Suppressor macrophage treated with lipopolysaccharide for 1 hour (primary cell): ENCODE measurements at places on chromosomes 7 and 10.

DNA sequence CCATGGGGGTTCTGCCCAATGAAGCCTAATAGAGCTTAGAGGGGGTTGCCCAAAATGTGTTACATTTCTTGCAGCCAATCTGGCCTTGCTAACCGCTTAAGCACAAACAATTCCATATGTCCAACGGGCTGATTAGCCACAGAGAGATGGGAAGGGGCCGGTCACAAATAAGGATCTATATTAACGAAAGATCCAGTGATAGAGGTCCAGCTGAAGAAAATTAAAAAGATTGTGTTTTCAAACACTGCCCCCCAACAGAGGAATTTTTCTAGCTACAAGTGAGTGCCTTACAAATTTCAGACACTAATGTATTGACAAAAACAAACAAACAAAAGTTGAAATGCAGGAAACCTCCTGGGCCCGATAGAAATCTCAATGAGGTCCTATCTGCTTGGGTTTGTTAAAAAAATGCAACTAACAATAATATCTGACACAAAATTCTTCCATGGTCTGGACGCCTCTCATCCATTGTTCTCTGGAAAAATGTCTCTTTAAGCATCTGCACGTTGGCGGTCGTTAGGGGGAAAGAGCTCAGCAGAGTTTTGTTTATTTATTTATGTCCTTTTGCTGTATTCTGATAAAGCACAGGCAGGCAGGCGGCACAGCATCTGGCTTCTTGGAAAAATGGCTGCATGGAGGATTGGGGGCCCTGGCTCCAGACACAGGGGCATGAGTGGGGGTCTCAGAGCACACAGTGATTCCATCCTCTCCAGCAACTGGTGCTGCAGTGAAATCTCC lies 402.0 kb downstream of the RPS24 start:
- no peak for DNase-seq

GRCh38 chr10:119479532-119479931 lies 63.0 kb downstream of the RGS10 start:
- DNase-seq, result no peak

GRCh38 chr7:129354428-129355157 lies 79.6 kb upstream of the STRIP2 start:
- DNase-seq, result no peak

DNA sequence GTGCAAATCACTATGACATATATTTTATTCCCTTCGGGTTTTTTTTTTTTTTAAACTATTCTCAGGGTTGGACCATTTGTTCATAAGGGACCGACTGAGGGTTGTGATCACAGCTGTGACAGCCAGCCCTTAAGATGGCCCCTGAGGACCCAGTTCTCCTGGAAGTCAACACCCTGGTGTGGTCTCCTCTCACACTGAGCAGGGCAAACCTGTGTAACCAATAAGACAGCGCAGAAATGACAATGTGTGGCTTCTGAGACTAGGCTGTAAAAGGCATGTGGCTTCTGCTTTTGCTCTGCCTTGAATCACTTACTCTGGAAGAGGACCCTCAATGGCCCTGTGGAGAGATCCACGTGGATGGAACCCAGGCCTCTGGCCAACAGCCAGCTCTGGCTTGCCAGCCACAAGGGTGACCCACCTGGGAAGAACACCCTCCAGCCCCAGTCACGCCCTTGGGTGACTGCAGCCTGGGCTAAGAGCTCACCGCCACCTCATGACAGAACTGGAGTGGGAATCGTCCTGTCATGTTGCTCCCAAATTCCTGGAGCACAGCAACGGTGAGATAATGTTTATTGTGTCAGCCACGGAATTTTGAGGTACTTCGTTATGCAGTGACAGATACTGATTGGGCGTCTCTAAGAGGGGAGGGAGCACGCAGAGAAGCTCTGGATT lies 127.1 kb downstream of the CLEC2L start:
- DNase-seq, result no peak
